ENCODE measurements at places on chromosomes 2 and 18.

GRCh38 chr2:30514134-30514847 is 67.2 kb downstream of the LCLAT1 start:
- DNase-seq: peak; percentile 23

DNA sequence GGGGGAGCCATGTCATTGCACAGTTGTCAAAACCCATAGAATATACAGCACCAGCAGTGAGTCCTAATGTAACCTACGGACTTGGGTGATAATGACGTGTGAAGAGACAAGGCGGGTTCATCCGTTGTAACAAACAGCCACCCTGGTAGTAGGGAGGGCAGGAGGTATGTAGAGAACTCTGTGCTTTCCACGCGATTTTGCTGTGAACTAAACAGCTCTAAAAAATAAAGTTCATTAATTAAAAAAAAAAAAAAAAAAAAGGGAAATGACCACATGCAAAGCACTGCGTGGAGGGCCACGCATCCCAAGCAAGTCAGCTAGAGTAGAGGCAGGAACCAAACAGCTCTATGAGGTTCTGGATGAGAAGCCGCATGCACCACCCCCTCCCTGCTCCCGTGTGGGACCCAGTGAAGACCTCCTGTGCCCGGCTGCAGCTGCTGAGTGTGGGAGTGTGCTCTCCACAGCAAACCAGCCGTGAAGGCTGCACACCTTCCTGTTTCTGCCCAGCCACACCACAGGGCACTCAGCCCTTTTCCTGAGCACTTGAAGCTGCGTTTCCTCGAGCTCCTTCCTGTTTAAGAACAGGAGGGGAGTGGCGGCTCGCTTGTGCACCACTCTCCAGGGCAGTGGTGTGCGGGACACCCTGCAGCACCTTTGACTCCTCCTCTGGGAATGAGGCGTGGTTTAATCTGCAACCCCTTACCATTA is 65.6 kb downstream of the ODC1 start:
- no peak for DNase-seq

DNA sequence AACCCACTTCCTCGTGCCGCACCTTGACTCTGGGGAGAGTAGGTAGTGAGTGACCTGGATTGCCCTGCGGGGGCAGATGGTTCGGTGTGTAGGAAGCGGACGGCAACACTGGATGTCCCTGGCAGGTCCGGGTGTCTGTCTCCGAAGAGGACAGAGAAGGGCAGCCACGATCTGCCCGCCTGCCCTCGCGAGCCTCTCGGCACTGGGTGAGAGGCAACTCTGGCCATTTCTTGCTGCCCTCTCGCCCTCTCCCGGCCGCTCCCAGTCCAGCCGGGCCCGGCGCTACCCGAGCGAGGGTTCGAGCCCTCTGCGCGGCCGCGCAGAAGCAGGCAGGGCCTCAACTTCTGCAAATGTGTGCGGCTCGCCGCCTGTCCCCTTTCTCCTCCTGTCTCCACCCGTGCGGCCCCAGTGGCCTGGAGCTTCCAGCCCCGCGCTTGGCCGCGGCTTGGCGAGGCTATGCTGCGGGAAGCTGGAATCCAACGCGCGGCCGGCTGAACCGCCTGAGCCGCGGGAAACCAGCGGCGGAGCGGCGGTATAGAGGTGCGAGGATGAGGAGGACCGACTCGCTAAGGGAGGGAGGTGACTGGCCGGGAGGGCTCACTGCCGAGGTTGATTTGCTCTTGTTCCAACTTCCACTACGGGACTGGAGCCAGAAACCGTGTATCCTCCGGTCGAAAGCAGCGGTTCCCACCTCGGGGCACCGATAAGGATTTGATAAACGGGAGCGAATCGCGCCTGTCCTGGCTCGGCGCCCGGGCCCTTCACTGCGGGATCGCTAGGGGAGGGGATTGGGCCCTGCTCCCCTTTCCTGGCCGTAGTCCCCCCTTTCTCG is 1.5 kb downstream of the EPAS1 start:
- DNase-seq: peak; percentile 77

- DNase-seq: no peak
These were observed 55.9 kb downstream of the RELCH start for GRCh38 chr18:62242955-62243354.

- no peak for DNase-seq
These were observed 674.3 kb upstream of the NRXN1 start for GRCh38 chr2:51706220-51706619.

- DNase-seq: no peak
These were observed 848 bp downstream of the VRK2 start for GRCh38 chr2:58047373-58047935.

GRCh38 chr2:18402-19271 is 27.7 kb downstream of the FAM110C start:
- no peak for DNase-seq

DNA sequence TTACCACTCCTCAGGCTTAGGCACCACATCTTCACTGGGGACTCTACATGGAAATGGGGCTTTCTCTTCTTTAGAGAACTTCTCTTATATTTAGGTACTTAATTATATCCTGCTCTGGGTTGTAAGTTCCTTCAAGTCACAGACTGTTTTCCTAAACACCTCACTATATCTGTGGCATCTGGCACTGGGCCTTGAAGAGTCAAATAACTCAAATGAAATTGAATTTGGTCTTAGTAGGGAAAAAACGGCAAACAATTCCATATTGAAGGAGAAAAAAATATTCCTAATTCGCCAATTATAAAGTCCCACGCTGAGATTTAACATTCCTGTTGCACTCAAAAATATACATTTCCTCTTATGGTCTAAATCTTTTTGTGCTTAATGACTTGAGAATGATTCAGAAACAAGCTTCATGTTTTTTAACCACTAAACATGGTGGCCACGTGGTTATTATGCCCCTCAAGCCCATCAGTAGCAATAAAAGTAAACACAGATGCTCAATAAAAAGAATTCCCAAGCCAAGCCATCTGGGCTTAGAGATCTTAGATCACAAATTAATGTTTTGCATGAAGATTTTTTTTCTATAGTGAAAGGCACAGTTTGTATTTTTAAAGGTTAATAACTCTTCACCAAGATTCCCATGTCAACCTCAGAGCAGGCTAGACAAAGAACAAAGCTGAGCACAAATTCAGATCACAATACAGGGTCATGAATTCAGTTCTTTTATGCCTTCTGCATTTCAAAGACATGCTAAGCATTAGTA is 105.5 kb upstream of the SYT4 start:
- DNase-seq: no peak

DNA sequence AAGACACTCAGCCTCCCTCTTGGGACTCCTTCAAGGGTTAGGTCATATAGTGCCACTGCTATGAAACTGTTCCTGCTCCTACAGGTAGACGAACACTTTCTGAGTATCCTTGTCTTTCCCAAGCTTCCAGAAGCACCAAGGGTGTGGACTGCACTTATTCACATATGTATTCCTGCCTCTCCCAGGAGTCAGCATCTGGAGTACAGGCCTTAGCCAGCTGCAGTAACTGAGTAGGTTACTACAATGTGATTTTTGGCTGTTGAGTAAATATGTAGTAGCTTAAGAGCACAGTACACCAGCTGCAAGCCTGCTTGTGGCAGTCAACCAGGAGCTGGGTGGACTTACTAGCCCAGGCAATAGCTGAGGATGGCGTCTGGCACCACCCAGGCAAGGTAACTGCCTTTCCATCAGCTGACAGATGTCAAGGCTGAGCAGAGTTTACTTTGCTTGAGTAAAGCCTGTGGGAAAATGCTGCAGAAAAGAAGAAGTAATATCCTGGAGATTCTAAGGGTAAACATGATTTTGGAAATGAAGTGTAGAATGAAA is 14.0 kb upstream of the SCLY start:
- no peak for DNase-seq

- DNase-seq: no peak
These were observed 3.2 kb upstream of the PPM1G start for GRCh38 chr2:27412419-27413152.

GRCh38 chr2:241270531-241270930 is 44.9 kb downstream of the HDLBP start:
- no peak for DNase-seq

GRCh38 chr18:35029770-35030169 is 11.4 kb upstream of the MAPRE2 start:
- DNase-seq: peak; percentile 28

GRCh38 chr2:118502106-118502505 is 345.3 kb downstream of the EN1 start:
- DNase-seq: no peak

DNA sequence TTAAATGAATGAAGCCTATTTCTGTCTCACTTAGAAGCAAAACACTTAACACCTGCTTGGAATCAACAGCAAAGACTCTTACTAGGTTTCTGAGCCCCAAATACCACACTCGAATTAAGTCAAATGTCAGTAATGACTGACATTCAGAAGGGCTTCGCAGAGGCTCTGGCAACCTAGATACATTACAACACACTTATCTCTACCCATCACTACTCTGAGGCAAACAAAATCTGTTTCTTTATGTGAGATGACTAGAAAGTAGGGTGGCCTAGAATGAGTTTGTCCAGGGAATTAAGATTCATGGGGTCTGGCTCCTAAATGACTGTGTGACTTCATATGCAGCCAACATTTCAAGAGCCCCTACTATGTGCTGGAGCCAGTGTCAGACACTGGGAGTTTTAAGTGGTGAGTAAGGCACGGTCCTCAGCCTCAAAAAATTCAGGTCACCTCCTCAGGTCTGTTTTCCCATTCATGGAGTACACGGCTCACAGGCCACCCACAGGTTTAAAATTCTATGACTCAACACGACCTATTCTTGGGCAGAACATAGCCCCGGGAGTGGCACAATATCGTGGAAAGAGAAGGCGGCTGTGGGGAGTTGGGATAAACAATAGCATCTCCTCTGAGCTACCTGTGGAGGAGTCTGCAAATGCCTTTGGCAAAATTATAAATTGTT is 150.3 kb upstream of the ZFP36L2 start:
- no peak for DNase-seq

- DNase-seq: no peak
These were observed 264.4 kb upstream of the SIX2 start for GRCh38 chr2:45273412-45274249.

DNA sequence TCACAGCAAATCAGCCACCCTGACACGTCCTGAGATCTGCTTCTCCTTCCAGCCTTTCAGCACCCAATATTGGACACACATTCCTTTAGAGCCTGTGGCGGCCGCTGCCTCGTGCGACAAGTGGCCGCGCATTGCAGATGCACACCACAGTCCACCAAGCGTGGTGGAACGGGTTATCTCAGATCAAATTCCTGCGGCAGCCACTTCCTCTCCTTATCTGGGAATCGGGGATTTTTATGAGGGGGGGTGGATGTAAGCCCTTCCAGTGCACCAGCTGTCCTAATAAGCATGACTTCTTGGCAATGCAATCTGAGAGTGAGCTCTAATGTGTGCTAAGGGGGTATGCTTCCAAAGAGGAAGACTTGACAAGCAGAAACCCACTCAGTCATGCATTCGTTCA is 18.3 kb upstream of the BMP10 start:
- no peak for DNase-seq

DNA sequence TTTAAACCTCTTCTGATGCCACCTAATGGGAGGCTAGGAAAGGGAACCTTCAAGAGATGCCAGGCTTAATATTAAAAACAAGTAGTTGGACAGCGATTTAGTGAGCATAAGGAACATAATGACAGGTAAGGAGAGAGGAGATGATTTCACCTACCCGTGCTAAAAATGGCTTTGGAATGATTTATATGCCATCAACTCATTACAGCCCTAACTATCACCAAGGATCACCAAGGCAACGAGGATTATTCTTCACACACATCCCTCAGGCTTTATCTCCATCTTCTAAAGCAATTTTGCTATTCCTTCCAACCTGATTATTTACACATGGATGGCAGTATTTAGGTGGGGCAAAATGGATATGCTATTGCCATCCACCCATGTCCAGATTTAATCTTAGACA is 237.8 kb downstream of the DCC start:
- DNase-seq: no peak

DNA sequence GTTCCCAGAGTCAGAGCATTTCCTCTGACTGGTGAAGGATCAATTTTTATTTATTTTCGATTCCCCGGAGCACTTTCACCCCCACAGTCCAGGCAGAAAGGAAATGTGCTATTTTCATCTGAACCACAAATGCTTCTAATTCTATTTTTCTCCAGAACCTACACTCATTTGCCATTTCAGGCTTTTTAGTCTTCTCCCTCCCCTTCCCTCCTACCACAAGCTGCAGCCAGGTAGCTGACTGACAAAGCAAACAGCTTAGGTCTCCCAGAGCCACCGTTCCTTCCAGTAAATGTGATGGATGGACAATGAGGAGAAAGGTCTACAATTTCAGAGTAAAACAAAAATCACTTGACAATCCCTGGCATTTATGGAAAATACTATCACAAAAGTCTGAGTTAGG is 76.9 kb downstream of the KLF7 start:
- DNase-seq: no peak

- DNase-seq: no peak
These were observed 20.5 kb downstream of the PDIA6 start for GRCh38 chr2:10792001-10792634.

DNA sequence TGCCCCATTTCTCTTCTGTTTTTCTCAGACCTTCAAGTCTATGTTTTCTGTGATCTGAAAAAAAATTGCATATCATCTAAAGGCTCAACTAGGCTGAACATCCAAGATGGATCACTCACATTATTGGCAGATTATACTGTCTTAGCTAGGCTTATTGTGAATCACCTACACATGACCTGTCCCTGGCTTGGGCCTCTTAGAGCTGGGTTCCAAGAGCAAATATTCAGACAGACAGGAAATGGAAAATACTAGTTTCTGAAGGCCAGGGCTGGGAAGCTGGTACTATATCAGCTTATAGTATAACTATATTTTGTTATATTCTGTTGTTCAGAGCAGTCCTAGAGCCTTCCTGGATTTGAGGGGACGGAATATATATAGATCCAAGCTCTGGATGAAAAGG is 90.3 kb downstream of the PIK3C3 start:
- DNase-seq: no peak

- DNase-seq: no peak
These were observed 192.1 kb downstream of the ARHGAP28 start for GRCh38 chr18:6921571-6921970.

DNA sequence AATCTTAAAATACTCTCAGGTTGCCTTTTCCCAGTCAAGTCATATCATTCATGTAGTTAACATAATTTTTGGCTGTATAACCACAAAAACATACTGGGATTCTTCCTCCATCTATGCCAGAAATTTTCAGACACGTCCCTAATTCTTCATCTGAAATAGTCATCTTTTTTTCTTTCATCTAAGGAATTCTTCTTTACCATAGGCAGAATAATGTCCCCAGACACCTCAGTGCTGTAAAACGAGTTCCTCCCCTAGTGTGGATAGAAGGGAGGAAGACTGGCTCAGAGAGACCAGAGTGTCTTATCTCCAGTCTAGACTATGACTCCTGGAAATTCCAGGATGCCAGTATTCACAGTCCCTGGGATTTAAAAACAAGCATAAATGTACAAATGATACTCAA is 127.8 kb downstream of the MREG start:
- no peak for DNase-seq

GRCh38 chr18:10928772-10929373 is 220.5 kb downstream of the PIEZO2 start:
- no peak for DNase-seq

DNA sequence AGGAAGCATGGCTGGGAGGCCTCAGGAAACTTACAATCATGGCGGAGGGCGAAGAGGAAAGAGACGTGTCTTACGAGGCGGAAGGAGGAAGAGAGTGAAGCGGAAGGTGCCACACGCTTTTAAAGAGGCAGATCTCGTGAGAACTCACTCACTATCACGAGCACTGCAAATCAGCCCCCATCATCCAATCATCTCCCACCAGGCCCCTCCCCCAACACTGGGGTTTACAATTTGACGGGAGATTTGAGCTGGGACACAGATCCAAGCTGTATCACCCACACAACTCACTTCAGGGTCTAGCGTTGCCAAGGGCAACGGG is 5.1 kb upstream of the BOK start:
- DNase-seq: no peak

GRCh38 chr2:43169987-43170386 is 56.4 kb downstream of the ZFP36L2 start:
- DNase-seq: no peak
